ENCODE measurements at places on chromosomes 12 and 14.

DNA sequence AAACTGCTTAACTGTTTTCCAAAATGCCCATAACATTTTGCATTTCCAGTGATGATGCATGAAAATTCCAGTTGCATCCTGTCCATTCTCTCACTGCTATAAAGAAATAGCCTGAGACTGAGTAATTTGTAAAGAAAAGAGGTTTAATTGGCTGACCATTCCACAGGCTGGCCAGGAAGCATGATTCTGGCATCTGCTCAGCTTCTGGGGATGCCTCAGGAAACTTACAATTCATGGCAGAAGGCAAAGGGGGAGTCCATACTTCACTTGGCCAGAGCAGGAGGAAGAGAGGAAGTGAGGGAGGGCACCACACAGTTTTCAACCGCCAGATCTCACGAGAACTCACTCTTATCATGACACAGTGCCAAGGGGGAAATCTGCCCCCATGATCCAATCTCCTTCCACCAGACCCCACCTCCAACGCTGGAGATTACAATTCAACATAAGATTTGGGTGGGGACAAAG is 18.2 kb upstream of the CLEC2D start:
- DNase-seq: peak; percentile 74

GRCh38 chr12:69474456-69474855 is 4.3 kb downstream of the FRS2 start:
- no peak for DNase-seq

GRCh38 chr14:94145902-94146527 is 16.6 kb upstream of the IFI27L2 start:
- DNase-seq: no peak

DNA sequence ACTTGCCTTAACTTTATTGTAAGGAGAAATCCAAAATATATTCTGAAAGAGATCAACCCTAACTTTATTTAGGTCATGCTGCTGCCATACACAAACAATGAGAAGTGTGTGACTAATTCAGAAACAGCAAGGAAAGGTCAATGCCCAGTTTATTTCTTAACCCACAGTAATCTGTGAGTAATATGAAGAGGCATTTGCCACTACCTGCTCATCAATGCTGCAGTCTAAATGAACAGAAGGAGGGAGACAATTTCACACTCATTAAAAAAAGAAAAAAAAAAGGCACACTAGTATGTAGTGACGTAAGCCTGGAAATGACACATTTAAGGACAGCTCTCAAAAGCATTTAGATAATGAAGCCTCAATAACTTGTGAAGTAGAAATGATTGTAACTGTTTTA is 90.5 kb upstream of the FOXN3 start:
- DNase-seq: no peak

DNA sequence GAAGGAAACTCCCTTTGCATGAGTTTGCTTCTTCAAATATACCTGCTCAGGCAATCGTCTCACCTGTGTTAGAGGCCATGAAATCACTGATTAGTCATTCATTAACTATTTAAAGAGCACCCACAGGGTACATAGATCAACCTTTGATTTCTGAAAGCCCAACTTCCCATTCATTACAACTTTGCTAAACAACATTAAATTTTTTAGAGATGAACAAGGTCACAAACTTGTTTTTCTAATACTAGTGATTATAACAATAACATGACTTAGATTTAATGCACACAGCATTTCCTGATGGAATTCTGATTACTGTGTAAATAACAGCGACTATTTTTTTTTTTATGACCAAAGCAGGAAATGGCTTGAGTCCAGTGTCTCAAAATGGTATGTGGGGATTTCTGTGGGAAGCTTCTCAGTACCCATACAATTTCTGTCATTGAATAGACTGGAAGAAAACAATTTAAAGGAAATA is 5.4 kb upstream of the ERO1A start:
- DNase-seq: no peak

GRCh38 chr12:108633534-108634248 is at the start of gene SELPLG:
Gene SELPLG, minus strand, starts transcription at chr12:108633894. Its CDS starts 9,587 bp downstream, at chr12:108624307.
- DNase-seq: peak; percentile 88

- DNase-seq: no peak
Measured at GRCh38 chr12:46367351-46368029, 5.1 kb downstream of the SLC38A2 start.

DNA sequence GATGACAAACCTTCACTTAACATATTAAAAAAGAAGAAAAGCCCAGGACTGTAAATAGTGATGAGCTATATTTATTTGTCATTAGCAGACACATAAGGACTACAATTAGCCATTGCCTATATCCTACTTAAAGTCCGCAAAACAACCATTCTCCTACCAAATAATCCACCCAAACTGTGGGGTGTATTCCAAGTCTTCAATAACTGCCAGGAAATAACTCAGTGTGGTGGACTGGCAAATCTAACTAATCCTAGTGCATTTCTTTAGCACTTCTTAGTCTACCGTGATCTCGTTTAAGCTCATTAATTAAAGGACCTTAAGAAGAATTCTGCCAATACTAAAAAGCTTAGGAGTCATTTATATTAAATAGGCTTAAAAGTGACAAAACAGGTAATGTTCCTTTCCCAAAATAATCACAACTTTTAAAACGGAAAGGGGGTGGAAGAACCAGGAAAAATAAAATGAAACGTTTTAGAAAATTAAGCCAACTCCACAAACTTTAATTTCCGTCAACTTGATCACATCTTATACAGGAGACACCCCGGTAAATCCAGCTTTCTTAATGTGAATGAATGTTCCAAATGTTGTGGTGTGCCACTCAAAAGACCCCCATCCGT is 1.8 kb downstream of the NOVA1 start:
- no peak for DNase-seq

- DNase-seq: no peak
Measured at GRCh38 chr14:94752591-94753436, 17.1 kb downstream of the GSC start.

- no peak for DNase-seq
Measured at GRCh38 chr14:28744126-28744525, 22.5 kb upstream of the FOXG1 start.

DNA sequence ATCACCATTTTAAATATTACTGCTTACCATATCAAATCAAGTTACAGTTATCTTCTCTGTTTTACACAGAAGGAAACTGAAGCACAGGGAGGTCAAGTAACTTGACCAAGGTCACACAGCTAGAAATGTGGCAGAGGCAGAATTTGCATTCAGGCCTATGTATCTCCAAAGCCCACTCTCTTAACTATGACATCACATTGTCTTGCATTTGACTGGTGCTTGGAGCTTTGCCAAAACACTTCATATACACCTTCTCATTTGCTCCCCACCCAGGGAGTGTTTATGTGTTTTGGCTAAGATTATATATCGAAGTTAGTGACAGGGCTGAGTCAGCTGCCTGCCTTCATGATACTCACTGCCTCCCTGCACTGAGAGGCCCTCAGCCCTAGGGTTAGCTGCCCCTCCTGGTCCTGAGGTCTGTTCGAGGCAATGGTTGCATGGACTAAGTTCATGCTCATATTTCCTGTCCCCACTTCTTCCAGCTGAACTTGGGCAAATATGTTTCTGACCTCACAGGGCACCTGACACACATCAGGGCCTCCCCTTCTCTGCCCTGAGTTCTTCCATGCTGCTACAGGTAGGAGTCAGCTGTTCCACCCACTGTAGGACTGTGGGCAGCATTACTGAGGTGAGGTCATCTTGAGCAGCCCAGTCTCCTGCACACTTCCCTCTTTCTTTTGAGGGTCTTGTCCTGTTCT is 1.8 kb downstream of the GALNT6 start:
- peak; percentile 40 for DNase-seq

GRCh38 chr12:67833602-67834001 is 155.6 kb upstream of the IFNG-AS1 start:
- no peak for DNase-seq

- no peak for DNase-seq
Measured at GRCh38 chr12:32260696-32261095, 138.7 kb upstream of the FGD4 start.

GRCh38 chr14:103656031-103656755 is 27.2 kb downstream of the KLC1 start:
- DNase-seq: no peak

- DNase-seq: no peak
Measured at GRCh38 chr14:54591461-54591860, 24.5 kb downstream of the SAMD4A start.

GRCh38 chr12:31019561-31019960 is 54.1 kb upstream of the DDX11 start:
- no peak for DNase-seq

GRCh38 chr12:99686142-99686541 is 38.6 kb downstream of the GARIN6 start:
- DNase-seq: no peak

GRCh38 chr14:105083926-105084685 is 18.9 kb upstream of the GPR132 start:
- DNase-seq: no peak

GRCh38 chr12:64820593-64820992 is 3.9 kb upstream of the TBC1D30 start:
- no peak for DNase-seq

GRCh38 chr12:28794211-28794610 is 354.9 kb upstream of the FAR2 start:
- no peak for DNase-seq

DNA sequence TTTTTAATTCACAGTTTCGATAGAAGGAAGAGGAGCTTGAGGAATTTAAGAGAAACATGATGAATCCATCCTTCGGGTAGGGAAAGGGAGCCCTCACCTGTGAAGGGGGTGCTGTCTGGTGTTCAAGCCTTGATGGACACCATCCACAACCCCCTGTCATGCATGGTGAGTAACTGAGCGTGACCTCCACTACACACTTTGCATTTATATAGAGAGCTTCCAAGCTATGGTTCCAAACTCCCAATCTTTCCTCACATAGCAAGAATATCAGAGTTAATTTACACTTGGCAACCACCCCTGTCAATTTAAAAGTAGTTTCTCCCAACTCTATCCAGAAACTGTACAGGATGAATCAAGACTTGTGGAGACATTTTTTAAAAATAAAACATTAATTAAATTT is 13.1 kb upstream of the NID2 start:
- DNase-seq: no peak

Measured in stimulated activated naive CD8-positive, alpha-beta T cell treated with anti-CD3 and anti-CD28 coated beads, Interleukin-15, Interleukin-2, amounts not matched to agents 100 U/mL and 50 U/mL, for 24 hours (primary cell).